ENCODE measurements at places on chromosomes 5 and 9.

- DNase-seq, result no peak
Observed at GRCh38 chr5:36585701-36586100, 20.7 kb upstream of the SLC1A3 start.

DNA sequence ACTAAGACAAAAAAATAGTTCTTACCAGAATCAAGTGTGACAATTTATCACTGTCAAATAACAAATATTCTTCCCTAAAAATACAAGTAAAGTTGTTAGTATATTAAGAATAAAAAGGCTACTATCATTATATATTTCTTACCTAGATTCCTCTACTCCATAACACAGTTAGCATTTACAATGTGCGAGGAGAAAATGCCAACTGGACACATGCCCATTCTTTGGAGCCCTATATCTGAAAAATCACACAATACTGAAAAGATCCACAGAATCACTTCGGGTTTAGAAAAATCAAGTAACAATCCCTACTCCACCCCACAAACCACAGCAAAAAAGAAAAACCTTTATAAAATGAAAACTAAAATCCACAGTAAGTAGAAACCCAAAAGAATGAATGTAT lies 70.9 kb downstream of the PKD2L2 start:
- DNase-seq, result no peak

GRCh38 chr5:1930880-1931603 lies 48.3 kb upstream of the IRX4 start:
- DNase-seq, result no peak

GRCh38 chr9:4955836-4956235 lies 29.2 kb upstream of the JAK2 start:
- no peak for DNase-seq

DNA sequence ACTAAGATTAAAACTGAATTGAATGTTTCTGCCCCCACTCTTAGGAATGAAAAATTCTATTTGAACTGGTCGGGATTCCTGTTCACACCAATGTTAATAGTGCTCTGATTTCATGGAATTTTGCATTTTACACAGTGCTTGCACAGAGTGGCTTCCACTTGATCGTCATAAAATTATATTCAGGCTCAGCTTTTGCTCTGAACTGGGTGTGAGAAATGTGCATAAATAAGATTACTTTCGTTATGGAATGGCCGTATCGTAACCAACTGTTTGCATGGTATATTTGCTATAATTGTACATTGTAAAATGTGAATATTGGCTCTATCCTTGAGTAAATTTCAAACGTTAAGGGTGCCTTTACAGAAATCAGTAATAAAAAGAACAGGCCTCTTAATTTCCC lies 240.9 kb downstream of the RFK start:
- DNase-seq, result no peak

- no peak for DNase-seq
Observed at GRCh38 chr9:86639899-86640379, 285.7 kb upstream of the TUT7 start.

GRCh38 chr9:131679261-131680020 lies 60.4 kb downstream of the RAPGEF1 start:
- no peak for DNase-seq

- no peak for DNase-seq
Observed at GRCh38 chr9:35981699-35982098, 23.7 kb upstream of the OR2S2 start.

DNA sequence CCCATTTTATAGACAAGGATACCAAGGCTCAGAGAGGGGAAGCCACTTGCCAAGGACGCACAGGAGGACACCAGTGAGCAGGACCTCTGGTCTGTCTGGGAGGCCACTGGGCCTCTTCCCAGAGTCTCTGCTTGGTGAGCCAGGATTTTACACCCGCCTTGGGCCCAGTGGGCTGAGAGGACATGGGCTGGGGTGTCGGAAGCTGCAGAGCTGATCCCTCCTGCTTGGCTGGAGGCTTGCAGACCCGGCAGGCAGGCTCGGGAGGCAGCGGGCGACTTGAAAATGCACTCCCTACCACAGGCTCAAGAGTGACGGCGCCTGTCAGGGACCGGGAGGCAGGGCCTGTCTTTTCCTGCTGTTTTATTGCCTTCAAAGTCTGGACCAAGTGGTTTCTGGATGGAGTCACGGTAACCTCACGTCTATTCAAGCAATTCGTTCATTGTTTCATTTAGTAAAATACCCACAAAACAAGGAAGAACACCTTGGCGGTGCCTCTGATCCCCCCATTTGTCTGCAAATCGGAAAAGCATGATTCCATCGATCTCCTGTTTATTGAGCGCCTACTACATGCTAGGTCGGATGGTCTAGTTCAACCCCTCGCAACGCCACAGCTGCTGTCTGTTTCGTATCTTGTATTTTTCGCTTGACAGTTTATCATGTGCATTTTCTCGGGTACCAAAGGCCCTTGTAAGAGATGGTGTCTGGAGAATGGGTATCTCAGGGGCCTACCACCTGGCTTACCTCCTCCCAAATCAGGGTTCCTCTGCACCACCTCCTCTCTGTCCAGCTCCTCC lies 108.1 kb upstream of the IER5L start:
- no peak for DNase-seq
